ENCODE measurements at places on chromosomes 11 and 22.

DNA sequence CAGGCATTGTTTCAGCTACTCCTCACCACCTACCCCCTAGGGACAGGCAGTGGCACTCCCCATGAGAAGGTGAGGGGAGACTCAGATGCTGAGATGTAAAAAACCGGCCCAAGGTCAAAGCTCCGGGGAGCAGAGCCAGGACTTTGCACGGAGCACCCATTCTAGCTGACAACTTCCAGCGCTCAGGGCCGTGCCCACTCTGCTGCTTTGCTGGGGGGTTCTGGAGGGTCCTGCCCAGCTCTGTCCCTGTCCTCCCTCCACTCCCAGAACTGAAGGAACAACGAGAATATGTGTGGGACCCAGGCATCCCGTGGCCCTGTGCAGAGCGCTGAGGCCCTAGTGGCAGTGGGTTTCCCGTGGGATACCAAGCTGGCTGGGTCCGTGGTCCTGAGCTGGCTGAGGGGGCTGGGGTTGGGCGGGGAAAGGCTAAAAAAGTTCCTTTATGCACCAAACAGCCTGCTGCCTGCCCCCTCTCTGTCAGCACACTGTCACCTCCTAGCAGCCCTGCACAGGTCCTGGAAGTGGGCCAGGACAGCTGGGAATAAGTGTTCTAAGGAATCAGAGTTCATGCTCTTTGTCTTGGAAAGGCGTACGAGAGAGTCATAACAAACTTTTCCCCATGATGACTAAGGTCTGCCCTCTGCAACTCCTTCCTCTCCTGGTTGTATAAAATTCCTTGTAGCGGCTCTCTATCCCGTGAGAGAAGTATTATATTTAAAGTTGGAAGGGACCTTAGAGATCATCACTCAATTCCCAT, 1.9 kb downstream of the MS4A10 start:
- H3K27ac ChIP-seq = no peak overlapping the region
- H3K4me1 ChIP-seq = no peaks in the 10 kb centered on the region
- H3K27me3 ChIP-seq = no peaks in the 10 kb centered on the region
- no peak overlapping the region for H3K4me3 ChIP-seq

DNA sequence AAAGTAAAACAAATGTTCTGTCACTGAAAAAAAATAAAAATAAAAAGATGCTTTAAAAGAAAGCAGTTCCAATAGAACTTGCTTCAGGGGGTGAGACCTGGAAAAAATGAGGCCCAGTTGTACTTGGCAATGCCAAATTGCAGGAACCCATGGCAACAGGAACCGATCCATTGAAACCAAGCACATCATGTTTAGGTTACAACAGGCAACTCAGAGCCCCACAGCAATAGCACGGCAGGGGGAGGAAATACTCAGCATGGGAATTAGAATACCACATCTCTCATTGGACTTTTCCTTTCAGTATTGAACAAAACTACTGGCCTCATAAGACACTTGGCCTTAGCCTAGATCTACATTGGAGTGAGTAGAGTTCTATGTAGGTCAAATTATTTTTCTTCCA, 84.3 kb downstream of the MSANTD4 start:
- H3K4me3 ChIP-seq = no peak overlapping the region
- no peak overlapping the region for H3K27ac ChIP-seq
- H3K36me3 ChIP-seq = no peaks in the 10 kb centered on the region
- no peaks in the 10 kb centered on the region for H3K4me1 ChIP-seq
- DNase-seq = no peak

DNA sequence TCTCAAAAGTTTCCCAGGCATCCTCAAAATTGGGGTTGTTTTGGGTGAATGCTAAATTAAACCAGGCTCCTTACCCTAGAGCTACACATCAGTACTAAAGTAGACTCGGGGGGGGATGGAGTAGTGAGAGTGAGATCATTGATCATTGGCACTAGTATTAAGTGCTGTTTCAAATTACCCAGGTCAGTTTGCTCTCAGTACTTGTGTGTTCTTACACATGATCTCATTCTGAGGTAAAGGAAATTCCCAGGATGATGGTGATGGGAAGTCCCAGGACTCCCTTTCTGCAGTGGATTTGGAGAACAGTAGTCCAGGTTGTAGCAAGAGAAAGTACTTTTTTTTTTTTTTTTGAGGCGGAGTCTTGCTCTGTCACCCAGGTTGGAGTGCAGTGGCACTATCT, 12.5 kb downstream of the RBM4 start:
- DNase-seq = no peak
- no peak overlapping the region for H3K27ac ChIP-seq
- peaks cover 82% of the 10 kb centered on the region for H3K36me3 ChIP-seq
- H3K4me3 ChIP-seq = no peak overlapping the region

DNA sequence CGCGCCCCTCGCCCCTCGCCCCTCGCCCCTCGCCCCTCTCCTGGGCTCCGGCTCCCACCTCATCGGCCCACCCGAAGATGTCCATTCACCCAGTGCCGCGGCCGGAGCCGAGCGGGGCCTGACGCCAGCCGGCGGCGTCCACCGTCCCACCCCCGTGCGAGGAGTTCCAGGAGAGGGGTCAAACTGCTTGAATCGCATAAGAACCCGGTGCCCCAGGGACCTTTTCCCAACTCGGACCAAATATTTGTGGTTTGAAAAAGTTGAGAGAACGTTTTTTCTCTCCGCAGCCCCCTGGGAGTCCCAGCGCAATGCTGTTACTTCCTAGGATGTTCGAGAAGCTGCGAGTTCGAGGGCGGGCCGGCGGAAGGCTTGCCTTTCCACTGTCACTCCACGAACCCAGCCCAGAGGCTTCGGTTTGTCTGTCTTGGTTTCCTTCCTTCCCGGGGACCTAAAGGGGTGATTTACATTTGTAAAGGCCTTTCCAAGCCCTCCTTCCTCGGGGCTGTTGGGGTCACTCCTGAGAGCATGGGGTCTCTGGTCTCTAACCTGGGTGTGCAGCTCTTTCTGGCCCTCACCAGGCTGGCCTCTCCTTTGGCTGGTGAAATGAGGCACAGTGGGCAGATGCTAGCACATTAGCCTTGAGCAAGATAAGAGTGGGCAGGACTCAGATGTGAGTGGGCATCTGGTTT, 38.0 kb downstream of the ETS1 start:
- H3K4me3 ChIP-seq = peak overlapping the region; percentile 55
- H3K36me3 ChIP-seq = no peaks in the 10 kb centered on the region
- H3K27me3 ChIP-seq = no peaks in the 10 kb centered on the region
- H3K4me1 ChIP-seq = peaks cover 66% of the 10 kb centered on the region

GRCh38 chr11:116707161-116707629, 65.6 kb downstream of the BUD13 start:
- no peaks in the 10 kb centered on the region for H3K36me3 ChIP-seq
- H3K4me1 ChIP-seq = no peaks in the 10 kb centered on the region
- no peak overlapping the region for H3K4me3 ChIP-seq
- DNase-seq = no peak
- H3K27ac ChIP-seq = no peak overlapping the region

DNA sequence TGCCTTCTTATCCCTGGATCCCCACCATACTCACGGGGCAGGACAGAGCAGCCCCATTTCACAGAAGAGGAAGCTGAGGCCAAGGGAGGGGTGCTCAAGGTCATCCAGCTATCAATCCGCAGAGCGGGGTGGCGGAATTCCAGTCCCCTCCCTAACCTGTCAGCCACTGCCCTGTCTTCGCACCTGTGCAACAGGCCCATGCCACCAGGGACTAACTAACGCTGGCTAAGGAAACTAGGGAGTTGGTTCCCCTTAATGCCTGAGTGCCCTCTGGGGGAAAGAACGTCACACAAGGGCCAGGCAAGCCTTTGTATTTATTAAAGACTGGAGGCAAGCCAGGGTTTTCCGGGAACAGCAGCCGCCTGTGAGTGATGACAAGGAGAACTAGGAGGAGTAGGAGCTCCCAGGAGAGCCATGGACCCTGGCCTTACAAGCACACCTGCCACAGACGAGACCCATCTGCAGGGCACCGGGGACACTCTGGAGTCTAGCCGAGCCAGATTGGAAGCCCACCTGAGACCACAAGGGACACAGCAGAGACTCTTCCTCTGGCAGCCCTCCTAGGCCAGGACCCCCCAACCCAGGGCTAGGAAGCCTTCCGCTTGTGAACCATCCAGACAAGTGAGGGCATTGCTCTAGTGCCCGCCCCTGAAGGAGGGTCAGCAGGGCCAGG, 64.4 kb downstream of the MYH9 start:
- peaks cover 84% of the 10 kb centered on the region for H3K36me3 ChIP-seq
- H3K4me3 ChIP-seq = no peak overlapping the region
- peak overlapping the region; percentile 74 for H3K27ac ChIP-seq
- DNase-seq = no peak

DNA sequence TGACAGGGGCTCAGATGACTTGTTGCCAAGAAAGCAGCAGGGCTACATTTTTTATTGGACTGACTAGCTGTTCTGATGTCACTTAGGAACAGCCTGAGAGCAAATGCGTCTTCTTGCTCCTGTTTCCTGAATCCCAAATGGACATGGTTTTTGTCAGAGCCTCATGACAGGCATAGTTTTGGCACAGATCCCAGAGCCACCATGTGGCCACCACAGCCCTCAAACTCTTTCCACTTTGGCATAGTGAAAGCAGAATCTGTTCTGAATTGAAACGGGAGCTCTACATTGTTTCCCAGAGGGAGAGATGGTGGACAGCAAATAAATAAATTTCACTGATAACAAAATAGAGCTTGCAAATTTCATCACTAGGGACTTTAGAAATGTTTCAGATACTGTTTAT, 222.2 kb downstream of the C11orf87 start:
- H3K4me3 ChIP-seq = no peak overlapping the region
- H3K4me1 ChIP-seq = no peaks in the 10 kb centered on the region
- H3K36me3 ChIP-seq = no peaks in the 10 kb centered on the region
- no peak for DNase-seq
- H3K27ac ChIP-seq = no peak overlapping the region

GRCh38 chr11:125925247-125925740, 20.6 kb upstream of the VSIG10L2 start:
- H3K36me3 ChIP-seq = no peaks in the 10 kb centered on the region
- H3K27ac ChIP-seq = no peak overlapping the region
- H3K4me1 ChIP-seq = no peaks in the 10 kb centered on the region
- H3K4me3 ChIP-seq = no peak overlapping the region
- DNase-seq = no peak
- H3K27me3 ChIP-seq = peaks cover 59% of the 10 kb centered on the region

DNA sequence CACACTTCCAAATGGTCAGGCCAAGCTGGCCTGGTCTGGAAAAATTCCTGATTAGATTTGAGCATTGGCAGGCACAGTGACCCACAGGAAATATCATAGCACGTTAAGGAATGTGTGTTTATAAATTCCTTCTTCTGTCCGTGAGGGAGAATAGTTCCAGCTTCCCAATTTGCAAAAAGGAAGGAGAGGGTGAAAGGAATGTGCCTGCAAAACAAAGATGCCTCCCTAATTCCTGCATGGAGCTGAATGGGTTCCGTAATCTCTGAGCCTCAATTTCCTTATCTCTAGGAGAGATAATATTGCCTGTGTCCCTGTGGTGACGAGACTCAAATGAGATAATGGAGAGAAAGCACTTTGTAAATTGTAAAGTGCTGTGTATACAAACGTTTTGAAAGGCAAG, 105.1 kb downstream of the FEZ1 start:
- no peaks in the 10 kb centered on the region for H3K36me3 ChIP-seq
- peaks cover 74% of the 10 kb centered on the region for H3K27me3 ChIP-seq
- no peaks in the 10 kb centered on the region for H3K4me1 ChIP-seq
- no peak overlapping the region for H3K4me3 ChIP-seq
- H3K27ac ChIP-seq = no peak overlapping the region
- no peak for DNase-seq

GRCh38 chr11:70365544-70365927, 32.8 kb upstream of the CTTN start:
- H3K27ac ChIP-seq = peak overlapping the region; percentile 58
- peaks cover 22% of the 10 kb centered on the region for H3K36me3 ChIP-seq
- DNase-seq = no peak

- H3K27me3 ChIP-seq = no peaks in the 10 kb centered on the region
- peaks cover 80% of the 10 kb centered on the region for H3K4me1 ChIP-seq
- DNase-seq = no peak
These were observed 66.9 kb downstream of the BCR start for GRCh38 chr22:23246982-23247766.

- peak overlapping the region; percentile 95 for H3K4me3 ChIP-seq
- peak overlapping the region; percentile 94 for H3K27ac ChIP-seq
- H3K4me1 ChIP-seq = peaks cover 18% of the 10 kb centered on the region
These were observed 405 bp downstream of the SFI1 start for GRCh38 chr22:31496735-31497146.
